ENCODE measurements at places on chromosomes 7 and 10.

GRCh38 chr7:19470031-19470430 is 238.8 kb downstream of the POLR1F start:
- no peak for DNase-seq

GRCh38 chr10:109341986-109342385 is 581.3 kb downstream of the XPNPEP1 start:
- no peak for DNase-seq

DNA sequence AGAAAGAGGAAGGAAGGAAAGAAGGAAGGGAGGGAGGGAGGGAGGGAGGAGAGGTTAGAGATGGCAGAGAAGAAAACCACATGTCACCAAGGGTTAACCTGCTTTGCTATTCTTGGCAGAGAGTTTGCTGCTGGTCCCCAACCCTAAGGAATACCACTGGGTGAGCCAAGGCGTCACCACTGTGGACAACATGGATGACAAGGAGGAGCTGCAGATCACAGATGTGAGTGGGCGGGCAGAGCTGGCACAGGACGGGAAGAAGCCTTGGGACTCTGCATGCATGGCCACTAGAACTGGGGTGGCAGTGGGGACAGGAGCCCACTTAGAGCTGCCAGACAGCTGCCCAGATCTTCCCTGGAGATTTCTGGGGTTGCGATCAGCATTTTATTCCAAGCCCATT is 17.2 kb upstream of the MYH16 start:
- no peak for DNase-seq

- DNase-seq: no peak
Measured at GRCh38 chr7:50534690-50535290, 30.4 kb downstream of the DDC start.

GRCh38 chr10:80700252-80700651 is 162.6 kb downstream of the SH2D4B start:
- no peak for DNase-seq

DNA sequence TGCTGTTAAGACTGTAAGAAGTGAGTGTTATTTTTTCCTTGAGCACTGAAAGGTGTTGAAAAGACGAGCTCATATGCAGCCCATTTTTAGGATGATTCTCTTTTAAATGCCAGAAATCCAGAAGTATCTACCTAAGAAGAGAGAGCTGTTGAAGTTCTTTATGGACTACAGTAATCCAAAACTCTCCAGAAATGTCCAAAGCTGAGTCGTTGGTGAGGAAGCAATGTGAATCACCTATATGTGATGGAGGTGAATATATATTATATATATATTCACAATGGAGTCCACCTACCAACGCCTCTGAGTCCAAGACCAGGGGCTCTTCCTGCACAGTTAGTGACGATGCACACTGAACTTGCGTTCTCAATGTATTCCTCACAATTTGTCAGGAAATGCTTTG is 252.7 kb upstream of the PITRM1 start:
- DNase-seq: no peak

GRCh38 chr7:14834883-14835282 is 67.7 kb downstream of the DGKB start:
- no peak for DNase-seq

GRCh38 chr10:29773675-29774091 is 138.9 kb upstream of the SVIL start:
- DNase-seq: no peak

DNA sequence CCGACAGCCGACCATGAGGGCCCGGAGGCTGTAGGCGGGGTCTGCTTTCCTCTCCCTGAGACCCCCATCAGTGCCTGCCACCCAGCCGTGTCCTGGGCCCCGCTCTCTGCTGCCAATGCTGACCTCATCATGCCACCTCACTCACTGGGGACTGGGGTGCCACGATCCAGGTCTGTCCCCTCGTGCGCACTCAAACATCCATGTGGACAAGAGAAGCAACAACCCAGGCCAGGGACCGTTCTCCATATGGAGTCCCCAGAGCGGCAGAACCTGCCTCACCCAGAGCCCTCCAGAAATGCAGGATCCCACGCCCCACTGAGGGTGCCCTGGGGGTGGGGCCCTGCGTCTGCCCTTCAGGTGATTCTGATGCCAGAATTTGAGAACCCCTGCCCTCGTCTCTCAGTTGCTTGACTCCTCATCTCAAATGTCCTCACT is 210.0 kb upstream of the PPP2R2D start:
- no peak for DNase-seq

DNA sequence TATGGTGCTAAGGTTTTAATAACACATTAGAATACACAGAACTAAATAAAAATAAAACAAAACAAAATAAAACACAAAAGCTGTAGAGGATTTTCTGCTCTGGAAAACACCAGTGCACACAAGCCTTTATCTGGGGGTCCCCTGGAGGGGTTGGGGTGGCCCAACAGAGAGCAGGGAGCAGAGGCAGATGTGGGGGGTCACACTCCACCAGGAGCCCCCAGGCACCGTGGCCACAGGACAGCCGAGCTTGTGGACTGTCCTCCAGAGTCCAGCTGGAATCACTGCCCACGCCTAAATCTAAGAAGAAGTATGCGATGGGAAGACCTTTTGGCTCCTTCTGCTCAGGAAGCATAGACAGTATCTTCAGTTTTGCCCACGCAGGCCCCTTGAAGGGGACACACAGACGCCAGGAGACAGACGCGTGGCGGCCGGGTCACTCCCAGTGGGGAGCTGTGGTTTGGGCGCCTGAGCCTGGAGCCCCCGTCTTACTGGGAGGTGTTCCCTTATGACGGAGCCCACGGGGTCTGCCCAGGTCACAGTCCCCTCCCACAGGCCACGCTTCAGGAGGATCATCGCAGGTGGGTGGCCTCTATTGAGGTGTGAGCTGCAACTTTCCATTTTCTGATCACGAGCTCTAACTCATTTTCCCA is 595.0 kb downstream of the PTPRN2 start:
- no peak for DNase-seq

DNA sequence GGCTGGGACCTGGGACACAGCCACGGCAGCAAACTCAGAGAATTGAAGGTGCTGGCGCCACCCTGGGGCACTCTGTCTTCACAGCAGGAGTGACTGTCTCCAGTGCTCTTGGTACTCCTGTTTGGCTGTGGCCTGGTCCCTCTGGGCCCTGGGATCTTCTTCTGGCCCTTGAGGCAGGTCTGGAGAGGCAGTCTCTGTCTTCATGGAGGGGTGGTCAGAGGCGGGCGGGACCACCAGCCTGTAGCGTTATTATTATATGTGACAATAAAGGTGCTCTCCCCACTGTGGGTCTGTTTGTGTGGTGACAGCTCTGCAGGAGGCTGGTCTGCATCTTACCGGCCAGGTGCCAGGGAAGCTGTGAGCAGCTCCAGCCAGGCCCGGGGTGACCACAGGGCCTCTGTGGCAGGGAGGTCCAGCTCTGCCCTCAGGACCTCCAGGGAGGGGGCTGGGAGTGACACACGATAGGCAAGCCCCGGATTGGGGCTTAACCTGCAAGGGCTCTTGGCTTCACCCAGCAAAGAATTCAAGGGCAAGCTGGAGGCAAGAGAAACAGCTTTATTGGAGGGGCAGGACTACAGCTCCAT is 70.3 kb downstream of the MYL10 start:
- no peak for DNase-seq

Measured in activated CD8-positive, alpha-beta memory T cell treated with anti-CD3 and anti-CD28 coated beads, Interleukin-2, amount 10 ng/mL, durations not matched to agents 7 days and 5 days (primary cell).